Upper lobe of right lung (tissue), 1 donor: ENCODE measurements at places on chromosomes 2 and 18.

DNA sequence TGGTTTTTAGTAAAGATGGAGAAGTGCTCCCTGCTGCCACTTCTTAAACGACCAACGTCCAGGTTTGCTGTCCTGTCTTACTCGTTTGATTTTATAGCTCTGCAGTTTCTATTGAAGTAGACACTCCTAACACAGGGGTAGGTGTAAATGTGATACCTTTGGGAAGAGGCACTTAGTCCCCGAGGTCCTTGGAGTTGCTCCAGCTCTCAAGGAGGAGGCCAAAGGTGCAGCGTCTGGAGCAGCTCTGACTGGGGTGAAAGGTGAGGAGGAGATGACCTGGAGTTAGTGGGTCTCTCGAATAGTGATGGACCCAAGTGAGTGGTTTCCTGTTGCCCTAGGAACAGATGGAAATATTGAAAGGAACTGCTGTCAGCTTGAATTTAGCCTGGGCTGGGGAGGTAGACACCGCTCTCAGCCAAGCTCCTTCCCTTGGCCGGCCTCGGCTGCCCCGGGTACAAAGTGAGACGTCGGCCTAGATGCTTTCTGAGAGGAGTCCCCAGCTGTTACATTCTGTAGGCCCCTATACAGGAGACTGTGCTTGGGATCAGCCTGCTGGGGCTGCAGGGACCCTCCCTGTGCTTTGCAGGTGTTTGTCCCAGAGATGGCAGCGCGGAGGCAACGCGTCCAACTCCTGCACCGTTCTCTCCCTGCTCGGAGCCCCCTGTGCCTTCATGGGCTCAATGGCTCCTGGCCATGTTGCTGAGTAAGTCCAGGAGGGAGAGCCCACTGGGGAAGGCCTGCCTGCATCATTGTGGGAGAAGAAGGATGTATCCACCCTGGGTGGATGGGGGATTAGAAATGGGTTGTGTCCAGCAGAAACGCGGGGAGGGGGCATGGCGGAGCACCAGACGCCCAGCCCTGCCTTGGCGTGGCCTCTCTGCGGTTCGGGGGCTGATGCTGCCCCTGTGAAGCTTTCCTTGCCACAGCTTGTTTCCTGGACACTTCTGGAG lies 5.4 kb downstream of the KHK start:
- DNase-seq, result no peak
- H3K27ac ChIP-seq, result no peak overlapping the region
- no peaks in the 10 kb centered on the region for H3K36me3 ChIP-seq
- peaks cover 16% of the 10 kb centered on the region for H3K4me1 ChIP-seq
- H3K4me3 ChIP-seq, result no peak overlapping the region
- H3K27me3 ChIP-seq, result no peaks in the 10 kb centered on the region

- H3K36me3 ChIP-seq, result no peaks in the 10 kb centered on the region
- peaks cover 23% of the 10 kb centered on the region for H3K4me1 ChIP-seq
- H3K27ac ChIP-seq, result peak overlapping the region; percentile 87
- H3K27me3 ChIP-seq, result no peaks in the 10 kb centered on the region
Observed at GRCh38 chr2:200305797-200306195, 697 bp upstream of the SPATS2L start.

GRCh38 chr2:44934983-44935728 lies 6.3 kb upstream of the SIX3 start:
- H3K4me3 ChIP-seq, result no peak overlapping the region
- H3K4me1 ChIP-seq, result peaks cover 17% of the 10 kb centered on the region
- H3K36me3 ChIP-seq, result no peaks in the 10 kb centered on the region
- peaks cover 99% of the 10 kb centered on the region for H3K27me3 ChIP-seq
- no peak overlapping the region for H3K27ac ChIP-seq
- no peak for DNase-seq

DNA sequence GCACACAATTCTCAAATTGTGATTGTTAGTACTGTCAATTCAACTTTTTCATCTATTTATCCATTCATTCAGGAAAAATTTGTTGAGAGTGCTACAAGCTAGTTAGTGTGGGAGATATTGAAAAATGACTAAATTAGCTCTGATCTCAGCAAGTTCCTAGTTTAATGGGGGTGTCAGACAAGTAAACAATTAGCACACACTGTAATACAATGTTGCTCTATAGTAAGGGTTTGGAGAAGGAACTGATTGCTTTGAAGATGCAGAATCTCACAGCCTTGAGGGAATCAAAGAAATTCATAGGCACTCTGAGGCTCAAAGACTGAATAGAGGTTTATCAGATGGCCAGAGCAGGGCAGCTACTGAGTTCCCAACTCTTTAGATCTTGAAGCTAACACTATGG lies 6.8 kb upstream of the CCNYL1 start:
- no peak for DNase-seq
- no peaks in the 10 kb centered on the region for H3K36me3 ChIP-seq
- H3K4me3 ChIP-seq, result no peak overlapping the region
- H3K4me1 ChIP-seq, result no peaks in the 10 kb centered on the region

DNA sequence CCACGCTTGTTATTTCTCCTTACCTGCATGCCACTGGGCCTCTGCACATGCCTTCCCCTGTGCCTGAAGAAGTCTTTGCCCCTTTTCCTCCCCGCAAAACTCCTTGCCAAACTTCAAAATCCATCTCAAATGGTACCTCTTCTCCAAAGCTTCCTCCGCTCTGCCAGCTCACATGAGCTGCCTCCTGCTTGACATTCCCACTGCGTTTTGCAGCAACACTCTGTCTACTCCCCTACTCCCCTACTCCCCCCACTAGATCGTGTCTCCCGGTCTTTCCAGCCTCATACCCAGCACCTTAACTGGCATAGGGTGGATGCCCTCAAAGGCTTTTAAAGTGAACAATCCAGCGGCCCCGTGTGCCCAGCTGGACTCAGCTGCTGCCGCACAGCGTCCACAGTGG lies 65.8 kb downstream of the TNS1 start:
- DNase-seq, result no peak
- no peaks in the 10 kb centered on the region for H3K27me3 ChIP-seq
- peak overlapping the region; percentile 86 for H3K4me3 ChIP-seq
- no peaks in the 10 kb centered on the region for H3K36me3 ChIP-seq
- peak overlapping the region; percentile 91 for H3K27ac ChIP-seq

GRCh38 chr2:45637440-45637839 lies 14.0 kb upstream of the PRKCE start:
- H3K36me3 ChIP-seq, result no peaks in the 10 kb centered on the region
- H3K27ac ChIP-seq, result no peak overlapping the region
- no peak overlapping the region for H3K4me3 ChIP-seq
- H3K4me1 ChIP-seq, result no peaks in the 10 kb centered on the region
- H3K27me3 ChIP-seq, result no peaks in the 10 kb centered on the region

GRCh38 chr18:57755473-57756067 lies 47.5 kb downstream of the ATP8B1 start:
- DNase-seq, result no peak
- no peak overlapping the region for H3K27ac ChIP-seq
- no peaks in the 10 kb centered on the region for H3K4me1 ChIP-seq
- no peaks in the 10 kb centered on the region for H3K36me3 ChIP-seq
- no peaks in the 10 kb centered on the region for H3K27me3 ChIP-seq
- H3K4me3 ChIP-seq, result no peak overlapping the region
